ENCODE measurements at places on chromosomes 1 and 21.

- no peak for DNase-seq
These were observed 54.1 kb upstream of the TRIM67 start for GRCh38 chr1:231107600-231108326.

DNA sequence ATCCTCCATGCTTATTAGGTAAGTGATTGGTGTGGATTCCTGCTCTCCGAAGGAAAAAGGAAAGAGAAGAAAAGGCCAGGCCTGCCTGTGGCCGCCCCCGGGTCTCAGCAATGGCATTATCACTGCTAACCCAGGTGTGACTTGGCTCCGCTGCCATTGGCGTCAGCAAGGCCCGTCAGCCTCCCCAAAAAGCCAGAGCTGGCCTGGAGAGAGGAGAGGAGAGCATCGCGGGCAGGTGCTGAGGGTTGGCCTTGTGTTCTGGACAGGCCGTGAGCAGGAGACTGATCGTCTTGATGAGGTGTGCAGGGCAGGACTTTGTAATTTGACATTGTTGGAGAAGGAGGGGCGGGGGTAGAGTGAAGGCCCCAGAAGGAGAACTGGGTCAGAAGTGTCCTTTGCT is 186.4 kb downstream of the CAMTA1 start:
- DNase-seq: no peak

- DNase-seq: no peak
These were observed 8.6 kb upstream of the PPFIA4 start for GRCh38 chr1:203017692-203018091.

DNA sequence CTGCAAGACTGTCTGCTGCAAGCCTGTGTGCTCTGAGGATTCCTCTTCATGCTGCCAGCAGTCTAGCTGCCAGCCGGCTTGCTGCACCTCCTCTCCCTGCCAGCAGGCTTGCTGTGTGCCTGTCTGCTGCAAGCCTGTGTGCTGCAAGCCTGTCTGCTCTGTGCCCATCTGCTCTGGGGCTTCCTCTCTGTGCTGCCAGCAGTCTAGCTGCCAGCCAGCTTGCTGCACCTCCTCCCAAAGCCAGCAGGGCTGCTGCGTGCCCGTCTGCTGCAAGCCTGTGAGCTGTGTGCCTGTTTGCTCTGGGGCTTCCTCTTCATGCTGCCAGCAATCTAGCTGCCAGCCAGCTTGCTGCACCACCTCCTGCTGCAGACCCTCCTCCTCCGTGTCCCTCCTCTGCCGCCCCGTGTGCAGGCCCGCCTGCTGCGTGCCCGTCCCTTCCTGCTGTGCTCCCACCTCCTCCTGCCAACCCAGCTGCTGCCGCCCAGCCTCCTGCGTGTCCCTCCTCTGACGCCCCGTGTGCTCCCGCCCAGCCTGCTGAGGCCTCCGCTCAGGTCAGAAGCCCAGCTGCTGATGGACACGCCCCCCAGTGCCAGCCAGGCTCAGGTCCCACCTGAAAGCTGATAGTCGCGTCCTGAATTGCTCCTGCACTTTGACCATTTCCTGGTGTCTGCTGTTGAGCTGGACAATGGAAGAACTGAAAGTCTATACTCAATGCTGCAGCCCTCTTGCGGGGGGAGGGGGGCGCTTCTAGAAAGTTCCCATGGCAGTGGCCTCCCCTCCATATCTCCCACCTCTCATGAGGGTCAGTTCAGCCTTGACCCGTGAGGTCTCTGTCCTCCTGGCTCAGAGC is 1.2 kb downstream of the KRTAP10-4 start:
- DNase-seq: no peak

DNA sequence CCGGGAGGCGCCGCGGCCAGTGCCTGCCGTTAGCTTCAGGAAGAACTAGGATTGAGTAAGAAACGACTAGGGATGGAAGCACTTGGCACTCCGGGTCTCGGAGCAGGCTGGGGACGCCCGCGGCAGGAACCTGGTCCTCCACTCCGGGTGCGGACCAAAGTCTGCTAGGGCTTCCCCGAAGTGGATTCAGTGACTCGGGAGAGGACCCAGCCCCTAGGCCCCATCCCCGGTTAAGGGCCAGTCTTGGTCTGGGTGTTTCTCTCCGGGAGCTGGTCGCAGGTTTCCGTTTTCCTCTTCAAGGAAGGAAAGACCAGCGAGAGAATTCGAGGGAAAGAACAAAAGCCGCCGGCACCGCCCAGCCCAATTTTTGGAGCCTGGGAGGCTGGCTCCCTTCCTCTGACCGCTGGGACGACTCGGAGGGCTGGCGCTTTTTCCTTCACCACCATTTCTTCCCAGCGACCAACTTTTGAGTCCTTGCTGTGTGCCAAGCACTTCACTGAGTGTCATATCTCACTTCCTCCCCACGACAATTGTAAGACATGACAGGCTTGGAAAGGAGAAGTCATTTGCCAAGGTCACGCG is 16.8 kb upstream of the STMN1 start:
- peak; percentile 12 for DNase-seq

- no peak for DNase-seq
These were observed 579 bp upstream of the ZNF684 start for GRCh38 chr1:40530735-40531380.

GRCh38 chr1:81232420-81232819 is 568.3 kb upstream of the ADGRL2 start:
- DNase-seq: no peak

DNA sequence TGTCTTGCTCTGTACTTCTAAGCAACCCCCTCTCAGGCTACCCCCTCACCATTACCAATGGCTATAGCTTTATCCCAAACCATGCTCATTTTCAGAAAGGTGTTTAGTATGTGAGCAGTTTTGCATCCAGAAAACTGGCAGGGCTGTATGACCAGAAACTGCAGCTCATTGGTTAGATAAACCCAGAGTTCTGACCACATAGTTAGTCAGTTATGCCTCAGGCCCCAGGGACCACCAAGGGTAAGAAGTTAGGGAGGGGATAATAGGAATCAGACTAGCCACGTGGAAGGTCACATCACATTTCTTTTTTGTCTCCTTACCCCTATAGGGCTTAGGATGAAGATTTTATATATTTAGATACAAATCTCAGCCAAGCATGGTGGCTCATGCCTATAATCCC is 1.2 kb downstream of the ITGA10 start:
- no peak for DNase-seq

GRCh38 chr1:73593364-73593763 is 604.6 kb downstream of the LRRIQ3 start:
- no peak for DNase-seq

DNA sequence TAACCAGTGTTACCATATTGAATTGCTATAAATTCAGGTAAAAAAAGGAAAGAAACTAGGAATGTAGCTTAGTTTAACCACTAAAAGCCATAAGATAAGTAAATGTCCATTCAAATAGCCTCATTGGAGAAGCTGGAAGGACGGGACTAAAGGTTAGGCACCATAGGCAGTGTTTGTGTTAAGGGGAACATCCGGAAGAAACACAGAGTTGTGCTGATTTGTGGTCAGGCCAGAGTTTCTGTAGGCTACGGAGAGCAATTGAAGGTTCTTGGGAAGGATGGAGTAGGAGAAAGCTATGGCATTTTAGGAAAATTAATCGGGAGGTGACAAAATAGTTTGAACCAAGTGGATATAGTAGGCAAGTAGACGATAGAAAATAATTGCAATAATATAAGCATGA is 1.3 kb upstream of the KCNJ10 start:
- DNase-seq: no peak

- DNase-seq: no peak
These were observed 55.6 kb downstream of the AHDC1 start for GRCh38 chr1:27548136-27548853.

GRCh38 chr1:247177755-247178154 is 5.9 kb upstream of the ZNF124 start:
- no peak for DNase-seq

GRCh38 chr1:1754051-1754815 is 24.0 kb downstream of the NADK start:
- no peak for DNase-seq

- no peak for DNase-seq
These were observed 21.2 kb downstream of the TP73 start for GRCh38 chr1:3673381-3674099.

DNA sequence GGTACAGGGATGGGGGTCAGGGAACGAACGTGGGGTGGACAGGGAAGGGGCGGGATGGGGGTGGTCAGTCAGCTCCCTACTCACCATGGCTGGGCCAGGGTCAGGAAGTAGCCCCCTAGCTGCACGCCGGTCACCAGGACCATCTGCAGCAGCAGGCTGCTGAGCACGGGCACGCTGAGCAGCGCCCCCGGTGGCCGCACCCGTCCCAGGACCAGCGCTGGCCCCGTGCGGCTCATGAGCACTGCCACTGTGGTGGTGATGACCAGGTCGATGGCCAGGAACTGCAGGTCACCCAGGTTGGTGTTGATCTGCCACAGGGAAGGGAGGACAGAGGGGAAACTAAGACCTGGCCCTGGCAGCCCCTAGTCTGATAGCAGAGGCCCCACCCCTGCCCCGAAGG is 6.5 kb upstream of the MFAP2 start:
- no peak for DNase-seq

DNA sequence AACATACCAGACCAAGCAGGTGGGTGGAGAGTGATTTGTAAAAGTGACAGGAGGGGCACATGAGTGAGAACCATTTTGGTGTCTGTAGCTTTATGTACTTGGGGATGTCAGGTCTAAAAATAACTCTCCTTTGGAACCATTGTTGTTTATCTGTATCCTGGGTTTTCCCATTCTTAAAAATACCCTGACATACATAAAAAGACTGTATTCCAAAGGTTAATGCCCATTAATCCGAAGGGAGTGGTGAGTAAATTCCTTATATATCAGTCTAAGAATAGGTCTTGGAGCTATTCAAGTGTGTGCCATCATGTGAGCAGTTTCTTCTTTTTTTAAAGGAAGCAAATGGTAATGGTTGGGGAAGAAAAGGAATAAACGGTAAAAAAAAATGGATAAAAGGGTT is 117.5 kb downstream of the TGFB2 start:
- no peak for DNase-seq
